ENCODE measurements at places on chromosomes 16 and 17.

- no peak for DNase-seq
Measured at GRCh38 chr17:70597774-70598173, 428.4 kb downstream of the KCNJ2 start.

- no peak for DNase-seq
Measured at GRCh38 chr16:85372627-85373372, 240.3 kb upstream of the GSE1 start.

DNA sequence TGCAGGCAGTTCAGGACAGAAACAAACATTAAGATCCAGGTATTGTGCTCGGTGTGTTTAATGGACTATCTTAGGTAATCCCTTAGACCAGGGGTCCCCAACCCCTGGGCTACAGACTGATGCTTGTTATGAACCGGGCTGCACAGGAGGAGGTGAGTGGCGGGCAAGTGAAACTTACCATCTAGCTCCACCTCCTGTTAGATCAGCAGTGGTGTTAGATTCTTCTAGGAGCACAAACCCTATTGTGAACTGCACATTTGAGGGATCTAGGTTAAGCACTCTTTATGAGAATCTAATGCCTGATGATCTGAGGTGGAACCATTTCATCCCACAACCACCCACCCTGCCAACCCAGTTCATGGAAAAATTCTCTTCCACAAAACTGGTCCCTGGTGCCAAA is 37.8 kb upstream of the ASIC2 start:
- no peak for DNase-seq

GRCh38 chr17:37710344-37710886 is 34.4 kb downstream of the HNF1B start:
- DNase-seq = no peak

- DNase-seq = no peak
Measured at GRCh38 chr17:72307836-72308235, 187.0 kb downstream of the SOX9 start.

- no peak for DNase-seq
Measured at GRCh38 chr16:58040496-58040846, 14.9 kb downstream of the MMP15 start.

- no peak for DNase-seq
Measured at GRCh38 chr16:67936880-67937605, 393 bp upstream of the PSMB10 start.

DNA sequence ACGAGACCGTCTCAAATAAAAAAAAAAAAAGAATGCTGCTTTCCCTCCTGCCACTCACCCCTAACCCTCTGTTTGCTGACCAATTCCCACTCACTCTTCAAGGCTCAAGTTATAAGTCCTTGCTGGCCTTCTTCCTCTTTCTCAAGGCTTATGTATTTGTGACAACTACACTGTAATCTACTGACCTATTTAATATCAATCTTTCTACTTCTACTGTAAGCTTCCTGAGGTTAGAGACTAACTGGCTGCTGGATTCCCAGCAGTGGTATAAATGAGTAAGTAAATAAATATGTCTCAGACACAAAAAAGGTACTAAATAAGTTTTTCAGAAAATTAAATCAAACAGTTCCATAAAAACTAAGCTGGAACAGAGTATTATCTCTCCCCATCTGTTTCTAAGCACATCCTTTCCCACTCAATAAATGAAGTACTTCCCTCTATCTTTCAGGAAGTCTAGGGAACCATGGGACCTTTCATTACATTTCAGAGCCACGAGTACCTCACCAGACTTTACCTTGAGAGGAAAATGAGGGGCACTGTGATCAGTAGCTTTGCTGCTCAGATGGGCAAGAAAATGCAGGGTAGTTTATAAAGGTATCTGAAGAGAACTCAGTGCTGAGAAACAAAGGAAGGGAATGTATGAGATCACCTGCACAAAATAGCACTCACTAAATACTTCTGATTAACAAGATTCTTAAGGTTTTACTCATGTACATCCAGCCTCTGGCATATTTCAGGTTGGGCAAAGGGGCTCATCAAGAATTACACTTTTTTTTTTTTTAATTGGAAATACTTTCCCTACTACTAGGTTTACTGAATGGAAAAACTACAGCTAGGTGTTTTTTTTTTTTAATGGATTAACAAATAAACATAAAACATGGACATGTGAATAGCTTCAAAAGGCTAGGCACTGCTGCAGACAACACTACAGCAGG is 10.8 kb downstream of the SSH2 start:
- DNase-seq = no peak

- DNase-seq = no peak
Measured at GRCh38 chr16:23948949-23949411, 113.2 kb downstream of the PRKCB start.

DNA sequence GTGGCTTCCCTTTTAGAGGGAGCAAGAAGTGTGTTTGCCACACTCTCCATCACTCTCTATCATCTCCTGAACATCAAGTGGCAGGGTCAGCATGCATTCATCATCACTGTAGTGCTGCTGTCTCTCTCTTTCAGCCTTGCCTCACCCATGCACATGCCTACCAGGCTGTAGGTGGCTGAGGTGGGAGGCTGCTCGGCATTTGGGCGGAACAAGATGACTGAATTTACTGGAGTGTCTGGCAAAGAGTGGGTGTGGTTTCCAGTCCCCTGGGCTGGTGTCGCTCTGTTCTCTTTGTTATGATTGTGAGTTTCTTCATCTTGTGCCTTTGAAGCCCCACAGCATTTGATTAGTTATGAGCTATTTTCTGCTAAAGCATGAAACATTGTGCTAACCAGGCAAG is 541.9 kb upstream of the EEF2KMT start:
- DNase-seq = no peak

- DNase-seq = peak; percentile 54
Measured at GRCh38 chr17:76623271-76624146, 20.0 kb downstream of the ST6GALNAC1 start.

DNA sequence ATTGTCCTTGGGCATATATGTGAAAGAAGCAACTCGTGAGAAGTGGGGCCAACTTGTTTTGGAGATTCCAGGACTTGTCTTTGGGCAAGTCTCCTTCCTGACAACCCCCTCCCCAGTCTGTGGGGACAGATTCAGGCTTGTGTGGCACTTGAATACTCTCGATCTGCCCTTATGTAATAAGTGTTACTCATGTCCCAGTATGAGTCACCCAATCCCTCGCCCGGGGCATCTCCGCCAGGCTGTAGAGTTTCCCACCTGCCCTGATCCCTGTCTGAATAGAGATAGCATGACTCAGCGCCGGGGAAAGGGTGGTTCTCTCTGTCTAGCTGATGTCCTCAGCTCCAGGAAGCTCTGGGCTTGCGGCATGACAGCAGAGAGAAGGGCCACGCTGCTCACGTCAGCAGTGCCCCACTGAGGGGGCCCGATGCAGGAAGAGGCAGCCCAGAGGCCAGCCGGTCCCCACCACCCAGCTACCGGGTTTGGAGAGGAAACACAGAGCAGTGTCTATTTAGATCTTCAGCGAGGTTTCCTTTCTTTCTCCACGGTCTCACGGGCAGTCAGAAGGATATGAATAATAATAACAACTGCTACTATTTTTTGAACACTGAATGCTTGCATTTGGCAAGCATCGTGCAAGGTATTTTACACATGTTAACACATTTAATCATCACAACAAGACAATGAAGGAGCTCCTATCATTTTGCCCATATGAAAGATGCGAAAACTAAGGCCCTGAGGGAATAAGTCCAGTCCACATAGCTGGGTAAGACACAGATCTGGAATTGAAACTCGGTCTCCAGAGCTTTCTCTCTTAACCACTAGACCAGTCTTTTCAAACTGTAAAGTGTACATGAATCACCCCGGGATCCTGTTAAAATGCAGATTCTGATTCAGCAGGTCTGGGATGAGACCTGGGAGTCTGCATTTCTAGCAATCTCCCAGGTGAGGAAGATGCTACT is 426.7 kb upstream of the MAF start:
- peak; percentile 23 for DNase-seq

GRCh38 chr16:78098595-78099270 is 721 bp upstream of the WWOX start:
- no peak for DNase-seq

DNA sequence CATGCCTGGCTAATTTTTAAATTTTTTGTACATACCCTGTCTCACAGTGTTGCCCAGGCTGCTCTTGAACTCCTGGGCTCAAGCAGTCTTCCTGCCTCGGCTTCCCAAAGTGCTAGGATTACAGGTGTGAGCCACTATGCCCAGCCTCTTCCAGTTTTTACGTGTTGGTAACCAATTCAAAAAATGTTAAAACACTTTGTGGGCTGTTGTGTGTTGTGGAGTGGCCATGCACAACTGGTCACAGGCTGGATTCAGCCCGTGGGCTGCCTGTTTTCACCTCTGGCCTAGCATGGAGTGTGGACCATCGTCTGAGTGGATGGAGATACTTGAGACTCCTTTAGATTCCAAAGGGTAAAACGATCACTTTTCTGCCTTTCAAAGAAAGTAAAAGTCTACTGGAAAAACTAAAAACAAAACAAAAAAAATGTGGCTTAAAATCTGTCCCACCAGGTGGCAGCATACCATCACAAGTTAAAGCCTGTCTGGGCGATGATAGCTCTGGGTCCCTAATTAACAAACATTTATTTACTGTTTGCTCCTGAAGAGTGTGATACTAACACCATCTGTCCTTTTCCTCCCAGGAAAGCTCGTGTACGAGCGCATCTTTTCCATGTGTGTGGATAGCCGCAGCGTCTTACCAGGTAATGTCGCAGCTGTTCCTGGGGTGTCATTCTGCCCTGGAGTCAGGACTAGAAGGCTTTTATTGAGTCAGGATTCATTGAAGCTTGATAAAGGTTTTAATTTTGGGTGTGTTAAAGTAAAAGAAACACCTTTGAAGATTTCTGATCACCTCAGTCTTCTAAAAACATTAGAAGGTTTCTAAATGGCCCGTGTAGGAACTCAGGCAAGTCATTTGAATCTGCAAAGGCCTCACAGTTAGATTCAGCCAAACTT is 45.8 kb downstream of the VPS35L start:
- DNase-seq = no peak

DNA sequence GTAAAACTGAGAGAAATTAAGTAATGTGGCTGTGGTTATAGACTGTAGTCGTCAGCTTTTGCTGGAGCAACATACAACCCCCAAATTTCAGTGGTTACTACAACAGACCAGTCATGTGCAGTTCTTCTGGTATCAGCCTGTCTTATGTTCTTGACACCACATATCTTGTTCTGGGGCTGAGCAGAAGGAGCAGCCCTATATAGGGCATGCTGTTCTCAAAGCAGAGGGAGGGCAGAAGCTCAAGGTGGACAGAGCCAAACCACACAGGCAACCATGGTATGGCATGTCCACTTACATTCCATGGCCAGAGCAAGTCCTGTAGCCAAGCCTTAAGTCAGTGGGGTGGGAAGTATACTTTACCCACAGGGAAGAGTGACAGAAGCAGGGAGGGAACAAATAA is 7.7 kb downstream of the PRKAR1A start:
- no peak for DNase-seq

DNA sequence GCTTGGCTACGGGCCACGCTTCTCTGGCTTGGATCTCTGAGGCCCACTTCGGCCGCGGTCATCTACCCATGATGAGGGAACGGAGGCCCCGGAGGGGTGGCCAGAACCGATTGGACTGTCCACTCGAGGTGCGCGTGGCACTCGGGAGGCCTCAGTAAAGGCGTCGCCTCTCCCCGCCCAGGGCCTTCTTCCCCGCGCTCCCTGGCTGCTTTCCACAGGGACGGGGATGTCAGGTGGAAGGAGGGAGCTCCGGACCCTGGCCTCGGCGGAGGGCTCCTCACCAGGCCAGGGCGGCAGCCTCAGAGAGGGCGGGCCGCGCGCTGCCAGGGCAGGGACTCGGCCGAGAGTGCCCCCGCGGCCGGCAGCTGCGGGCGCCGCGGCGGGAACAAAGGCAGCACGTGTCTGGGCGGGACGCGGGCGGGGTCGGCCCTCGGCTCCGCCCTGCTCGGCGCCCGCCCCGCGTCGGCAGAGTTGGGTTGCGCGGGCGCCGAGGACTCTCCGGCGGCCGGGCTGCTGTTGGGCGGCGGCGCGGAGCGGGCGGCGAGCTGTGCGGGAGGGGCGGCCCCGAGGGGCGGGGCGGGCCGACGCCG is 587 bp upstream of the CDK5R1 start:
- DNase-seq = peak; percentile 62

- no peak for DNase-seq
Measured at GRCh38 chr16:67216612-67217490, 10.1 kb upstream of the TMEM208 start.

DNA sequence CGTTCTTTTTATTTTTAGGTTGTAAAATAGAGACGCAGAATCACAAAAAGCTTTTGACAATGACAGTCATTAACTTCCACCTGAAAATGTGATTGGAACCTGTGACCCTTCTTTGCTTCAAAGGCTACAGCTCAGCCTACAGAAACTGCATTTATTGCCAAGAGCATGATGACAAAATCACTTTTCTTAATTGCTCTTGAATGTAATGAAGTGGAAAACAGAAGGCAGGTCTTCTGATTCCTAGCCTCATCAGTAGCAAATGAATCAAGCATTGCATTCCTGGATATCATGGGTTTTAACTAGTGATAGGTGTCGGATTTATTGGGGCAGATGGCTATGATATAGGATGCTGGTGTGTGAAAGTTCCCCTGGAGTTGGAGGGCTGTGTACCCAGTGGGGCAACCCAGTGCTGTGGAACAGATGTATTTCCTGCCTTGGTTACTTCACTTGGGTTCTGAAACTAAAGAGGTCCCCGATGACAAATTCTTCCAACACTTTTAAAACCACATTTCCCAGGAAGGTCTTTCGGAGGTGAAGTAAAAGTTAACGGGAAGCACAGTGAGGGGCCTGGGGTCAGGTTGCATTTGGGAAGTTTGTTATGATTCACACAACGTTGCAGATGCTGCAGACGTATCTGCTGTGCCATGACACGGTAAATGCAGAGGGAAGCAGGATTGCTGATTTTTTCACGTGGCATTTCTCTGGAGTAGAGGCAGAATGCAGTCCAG is 127.5 kb downstream of the HS3ST3A1 start:
- no peak for DNase-seq

DNA sequence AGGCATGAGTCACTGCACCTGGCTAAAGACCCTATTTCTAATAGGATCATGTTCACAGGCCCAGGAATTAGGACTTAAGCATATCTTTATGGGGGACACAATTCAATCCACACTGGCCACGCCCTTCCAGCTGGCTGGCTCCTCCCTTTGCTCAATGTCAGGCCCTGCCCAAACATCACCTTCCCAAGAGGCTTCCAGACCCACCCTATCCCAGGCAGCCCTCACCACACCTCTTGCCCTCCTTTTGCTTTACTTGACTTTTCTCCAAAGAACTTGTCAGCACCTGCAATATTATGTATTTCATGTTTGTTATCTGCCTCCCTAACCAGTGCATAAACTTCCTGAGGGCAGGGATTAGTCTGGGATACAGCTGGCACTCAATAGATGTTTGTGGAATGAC is 109.6 kb upstream of the CDH5 start:
- DNase-seq = no peak

DNA sequence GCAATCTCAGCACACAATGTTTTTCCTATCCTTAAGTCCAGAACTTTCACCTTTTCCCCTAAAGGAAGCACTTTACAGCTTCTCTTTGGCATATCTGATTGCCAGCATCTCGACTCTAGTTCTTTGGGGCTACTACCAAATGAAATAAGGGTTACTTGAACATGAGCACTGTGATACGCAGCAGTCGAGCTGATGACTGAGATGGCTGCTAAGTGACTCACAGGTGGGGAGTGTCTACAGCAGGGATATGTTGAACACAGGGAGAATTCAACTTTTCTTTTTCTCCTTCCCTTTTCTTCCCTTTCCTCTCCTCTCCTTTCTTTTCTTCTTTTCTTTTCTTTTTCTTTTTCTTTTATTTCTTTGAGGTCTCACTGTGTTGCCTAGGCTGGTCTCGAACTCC is 334.8 kb downstream of the MAF start:
- no peak for DNase-seq

- DNase-seq = no peak
Measured at GRCh38 chr16:89200124-89200849, at the start of gene SLC22A31. Gene SLC22A31, minus strand, starts transcription at chr16:89200537. Its CDS starts 36 bp downstream, at chr16:89200501.
